Stomach (tissue), 19 donors: ENCODE measurements at places on chromosomes 6 and 20. TPM values are rescaled to one million over a fixed set of nuclear protein-coding genes. Genes with fewer than 3 reads are reported as not detected.

DNA sequence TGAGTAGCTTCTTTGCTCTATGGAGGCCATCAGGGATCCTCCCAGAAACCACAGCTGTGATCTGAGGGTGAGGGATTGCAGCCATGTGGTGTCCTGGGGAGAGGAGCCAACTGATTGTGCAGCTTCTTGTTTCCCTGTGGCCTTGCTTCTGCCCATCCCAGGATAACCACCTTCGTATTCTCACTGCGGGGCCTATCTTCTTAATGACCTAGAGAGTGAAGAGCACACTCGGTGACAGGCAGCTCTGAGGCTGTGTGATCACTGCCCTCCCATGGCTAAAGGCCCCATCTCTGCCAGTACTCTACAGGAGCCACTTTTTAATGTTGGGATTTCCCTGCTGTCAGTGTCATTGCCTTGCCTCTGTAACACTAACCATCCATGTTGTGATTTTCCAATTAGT is 5.3 kb upstream of the RAET1L start:
- H3K27ac ChIP-seq = no peak overlapping the region
- no peak for DNase-seq
- H3K36me3 ChIP-seq = no peaks in the 10 kb centered on the region
- no peak overlapping the region for H3K4me3 ChIP-seq
- H3K27me3 ChIP-seq = peaks cover 62% of the 10 kb centered on the region
- H3K4me1 ChIP-seq = peaks cover 4% of the 10 kb centered on the region

Gene AURKA
- total RNA-seq = 1.7 TPM

DNA sequence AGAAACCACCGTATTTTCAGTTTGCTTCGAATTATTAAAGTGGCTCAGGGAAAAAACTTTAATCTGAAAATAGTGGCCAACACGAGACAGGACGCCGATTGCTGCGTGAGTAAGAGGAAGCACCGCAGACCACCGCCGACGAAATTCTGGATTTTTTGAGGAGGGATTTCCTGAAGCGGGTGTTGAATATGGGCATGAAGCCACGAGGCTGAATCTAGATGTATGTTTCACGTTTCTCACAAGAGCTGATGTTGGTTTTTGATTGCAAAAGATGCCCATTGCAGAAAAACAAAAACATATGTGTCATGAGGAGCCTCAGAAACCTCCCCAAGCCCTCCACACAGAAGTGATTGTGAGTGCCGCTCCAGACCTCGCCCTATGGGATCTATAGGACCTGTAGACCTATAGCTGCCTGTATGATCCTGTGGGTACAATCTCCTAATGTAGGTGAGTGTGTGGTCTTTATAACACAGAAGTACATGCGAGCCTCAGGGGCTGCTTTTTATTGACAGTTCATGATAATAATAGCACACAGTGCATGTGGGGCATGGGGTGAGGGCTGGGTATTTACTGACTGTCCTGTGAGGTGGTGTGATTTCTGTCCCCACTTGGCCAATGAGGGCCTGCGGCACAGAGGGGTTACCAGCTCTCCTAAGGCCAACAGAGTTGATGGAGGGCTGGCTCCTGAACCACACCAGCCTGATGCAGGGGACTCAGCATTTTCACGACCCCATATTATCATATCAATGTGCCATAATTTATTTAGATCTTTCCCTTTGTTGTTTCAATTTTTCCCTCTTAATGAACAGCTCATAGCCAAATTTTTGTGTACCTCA is 243.9 kb downstream of the DLL1 start:
- no peaks in the 10 kb centered on the region for H3K36me3 ChIP-seq
- H3K27me3 ChIP-seq = no peaks in the 10 kb centered on the region
- no peak overlapping the region for H3K4me3 ChIP-seq

- peaks cover 3% of the 10 kb centered on the region for H3K36me3 ChIP-seq
- no peak overlapping the region for H3K27ac ChIP-seq
- no peak for DNase-seq
These were observed 42.0 kb downstream of the MAPK14 start for GRCh38 chr6:36069573-36069972.

Gene THBD
- 83.5 TPM for total RNA-seq

Gene CTCFL
- not detected for total RNA-seq

Gene HCK
- not detected for total RNA-seq

DNA sequence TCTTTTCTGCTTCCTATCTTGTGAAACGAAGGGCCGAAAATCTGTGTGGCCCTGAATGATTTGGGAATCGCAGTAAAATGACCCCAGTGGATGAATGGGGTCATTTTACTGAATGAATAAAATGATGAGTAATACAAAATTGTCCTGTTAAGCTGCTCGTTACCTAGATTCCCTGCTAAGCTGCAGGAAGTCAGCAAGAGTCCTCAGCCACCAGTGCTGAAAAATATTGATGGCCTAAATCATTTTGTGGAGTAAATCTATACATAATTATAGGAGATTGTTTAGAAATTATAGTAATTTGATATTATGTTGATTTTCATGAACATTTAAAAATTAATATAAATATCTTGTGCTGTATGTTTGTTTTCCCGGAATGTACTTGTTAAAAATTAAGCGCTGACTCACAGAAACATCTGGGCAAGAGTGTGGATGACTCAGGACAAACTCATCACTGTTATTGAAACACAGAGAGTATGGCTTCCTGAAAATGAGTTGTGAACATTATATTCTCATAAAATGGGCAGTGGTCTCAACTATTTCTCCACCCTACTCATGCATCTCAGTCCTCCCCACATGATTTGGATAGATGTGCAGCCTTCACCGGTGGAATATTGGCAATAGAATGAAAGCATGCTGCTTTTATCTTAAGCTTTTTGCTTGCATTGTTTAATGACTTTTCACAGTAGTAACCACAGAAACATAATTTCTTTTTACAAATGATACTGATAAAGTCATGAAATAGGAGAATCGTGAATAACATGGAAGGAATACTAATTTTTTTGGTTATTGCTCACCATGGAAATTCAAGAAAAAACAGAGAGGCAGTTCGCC is 36.2 kb upstream of the RGS17 start:
- H3K4me1 ChIP-seq = no peaks in the 10 kb centered on the region
- no peaks in the 10 kb centered on the region for H3K27me3 ChIP-seq
- DNase-seq = no peak
- no peaks in the 10 kb centered on the region for H3K36me3 ChIP-seq
- H3K27ac ChIP-seq = no peak overlapping the region

DNA sequence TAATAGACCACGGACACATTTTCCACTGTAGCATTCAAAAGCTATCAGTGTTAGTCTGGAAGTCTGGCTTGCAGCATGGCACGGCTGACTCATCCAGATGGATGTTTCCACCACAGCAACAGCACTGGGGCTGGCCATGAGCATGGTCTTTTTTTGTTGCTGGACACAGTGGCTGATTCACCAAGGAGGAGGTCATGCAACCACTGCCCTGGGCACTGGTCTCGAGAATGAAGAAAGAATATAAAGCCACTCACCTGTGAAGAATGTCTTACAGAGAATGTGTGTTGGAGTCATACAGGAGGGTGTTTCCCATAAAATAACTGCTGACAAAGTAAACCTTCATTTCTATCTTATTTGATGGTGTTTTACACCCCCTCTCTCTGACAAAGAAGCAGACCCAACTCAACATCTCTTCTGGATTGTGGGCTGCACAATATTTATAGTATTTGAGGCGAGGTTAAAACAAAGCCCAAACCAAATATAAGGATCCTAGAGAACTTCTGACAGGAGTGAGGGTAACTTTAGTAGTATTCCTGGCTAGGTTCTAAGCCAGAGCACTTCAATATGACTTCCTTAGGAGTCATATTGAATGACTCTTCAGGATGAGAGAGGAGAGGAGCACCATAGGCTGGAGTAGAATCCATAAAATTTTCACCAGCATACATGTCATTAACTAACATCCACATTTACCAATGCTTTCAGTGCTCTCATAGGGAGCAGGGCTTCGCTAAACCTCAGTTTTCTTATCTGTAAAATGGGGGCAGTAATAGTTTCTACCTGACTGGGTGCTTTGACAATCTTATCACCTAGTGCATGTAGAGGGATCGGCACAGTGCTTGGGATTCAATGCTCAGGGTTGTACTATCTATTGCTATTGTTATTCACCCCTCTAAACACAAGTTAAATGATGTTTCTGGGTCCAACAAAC is 121.4 kb downstream of the KIF13A start:
- peak; percentile 55 for DNase-seq
- no peak overlapping the region for H3K4me3 ChIP-seq
- H3K27me3 ChIP-seq = no peaks in the 10 kb centered on the region
- no peaks in the 10 kb centered on the region for H3K36me3 ChIP-seq

- no peak for DNase-seq
- H3K27me3 ChIP-seq = no peaks in the 10 kb centered on the region
- H3K36me3 ChIP-seq = no peaks in the 10 kb centered on the region
- H3K4me3 ChIP-seq = no peak overlapping the region
- H3K4me1 ChIP-seq = no peaks in the 10 kb centered on the region
- no peak overlapping the region for H3K27ac ChIP-seq
These were observed 35.7 kb downstream of the CNBD2 start for GRCh38 chr20:36004045-36004444.

- no peaks in the 10 kb centered on the region for H3K27me3 ChIP-seq
- no peak overlapping the region for H3K27ac ChIP-seq
- DNase-seq = no peak
- no peaks in the 10 kb centered on the region for H3K36me3 ChIP-seq
These were observed 18.9 kb upstream of the SYNJ2 start for GRCh38 chr6:157962601-157963302.

Gene TUBB2B
- 1.4 TPM for total RNA-seq

DNA sequence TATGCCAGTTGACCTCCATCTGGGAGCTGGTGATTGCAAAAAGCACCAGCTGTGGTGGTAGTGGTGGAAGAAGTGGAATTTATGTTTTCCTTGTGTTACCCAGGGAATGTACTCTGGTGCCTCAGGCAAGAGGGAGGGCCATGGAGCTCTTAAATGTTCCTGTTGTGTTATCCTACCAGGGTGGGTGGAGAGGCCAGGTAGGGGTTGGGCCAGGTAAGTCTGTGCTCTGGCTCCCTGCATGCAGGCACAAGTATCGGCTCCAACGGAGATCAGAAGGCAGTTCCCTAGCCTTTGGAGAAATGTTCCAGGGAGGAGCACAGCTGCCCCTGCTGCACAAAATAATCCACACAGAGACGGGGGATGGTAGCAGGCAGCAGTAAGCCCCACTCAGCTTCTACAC is 419.3 kb upstream of the EYS start:
- no peaks in the 10 kb centered on the region for H3K4me1 ChIP-seq
- H3K27me3 ChIP-seq = no peaks in the 10 kb centered on the region
- H3K36me3 ChIP-seq = no peaks in the 10 kb centered on the region
- H3K27ac ChIP-seq = no peak overlapping the region

Gene PNPLA1
- total RNA-seq = not detected

GRCh38 chr20:7285918-7286556 is 518.6 kb downstream of the BMP2 start:
- peak; percentile 95 for DNase-seq
- H3K27ac ChIP-seq = no peak overlapping the region
- H3K27me3 ChIP-seq = peaks cover 8% of the 10 kb centered on the region
- H3K4me3 ChIP-seq = no peak overlapping the region

Gene EMILIN3
- total RNA-seq = 4.0 TPM

- H3K4me3 ChIP-seq = no peak overlapping the region
- no peak for DNase-seq
- no peak overlapping the region for H3K27ac ChIP-seq
- H3K27me3 ChIP-seq = no peaks in the 10 kb centered on the region
- H3K4me1 ChIP-seq = no peaks in the 10 kb centered on the region
- H3K36me3 ChIP-seq = no peaks in the 10 kb centered on the region
These were observed 99.0 kb downstream of the RCAN2 start for GRCh38 chr6:46392294-46392693.

DNA sequence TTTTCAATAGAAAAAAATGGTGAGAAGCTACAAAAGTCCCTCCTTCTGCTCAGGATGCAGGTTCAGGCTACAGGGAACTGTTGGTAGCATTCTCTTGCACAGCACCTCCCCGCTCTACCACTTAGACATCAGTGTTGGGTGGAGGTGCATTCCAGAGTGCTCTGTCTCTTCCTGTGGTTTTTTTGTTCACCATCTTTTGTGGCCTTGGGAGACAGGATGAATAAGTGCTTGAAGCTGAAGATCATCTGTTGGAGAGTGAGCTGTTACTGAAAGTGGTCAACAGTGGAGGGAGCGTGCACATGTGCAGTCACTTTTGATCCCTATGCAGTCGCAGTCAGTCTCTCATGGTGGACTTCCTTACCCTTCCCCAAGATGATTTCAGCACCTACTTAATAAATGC is 16.6 kb upstream of the BTBD3 start:
- H3K4me3 ChIP-seq = no peak overlapping the region
- DNase-seq = no peak
- H3K27ac ChIP-seq = no peak overlapping the region
- H3K27me3 ChIP-seq = no peaks in the 10 kb centered on the region

GRCh38 chr6:125453516-125453915 is 151.7 kb upstream of the HDDC2 start:
- H3K4me3 ChIP-seq = no peak overlapping the region
- no peaks in the 10 kb centered on the region for H3K27me3 ChIP-seq
- H3K36me3 ChIP-seq = no peaks in the 10 kb centered on the region
- no peaks in the 10 kb centered on the region for H3K4me1 ChIP-seq
- no peak for DNase-seq

GRCh38 chr6:97572943-97573342 is 289.9 kb upstream of the MMS22L start:
- no peaks in the 10 kb centered on the region for H3K27me3 ChIP-seq
- H3K27ac ChIP-seq = no peak overlapping the region
- no peak overlapping the region for H3K4me3 ChIP-seq
- no peaks in the 10 kb centered on the region for H3K4me1 ChIP-seq
- H3K36me3 ChIP-seq = no peaks in the 10 kb centered on the region
- no peak for DNase-seq

GRCh38 chr20:49705358-49705757 is 8.3 kb downstream of the B4GALT5 start:
- peaks cover 53% of the 10 kb centered on the region for H3K4me1 ChIP-seq
- no peak overlapping the region for H3K27ac ChIP-seq
- DNase-seq = no peak
- no peaks in the 10 kb centered on the region for H3K27me3 ChIP-seq

- no peaks in the 10 kb centered on the region for H3K4me1 ChIP-seq
- H3K4me3 ChIP-seq = no peak overlapping the region
- peaks cover 85% of the 10 kb centered on the region for H3K27me3 ChIP-seq
These were observed 38.3 kb upstream of the SLC32A1 start for GRCh38 chr20:38685853-38686473.

Gene NKX2-2
- total RNA-seq = 4.8 TPM

Gene TNF
- total RNA-seq = not detected
